ENCODE measurements at places on chromosomes 12 and 14.

DNA sequence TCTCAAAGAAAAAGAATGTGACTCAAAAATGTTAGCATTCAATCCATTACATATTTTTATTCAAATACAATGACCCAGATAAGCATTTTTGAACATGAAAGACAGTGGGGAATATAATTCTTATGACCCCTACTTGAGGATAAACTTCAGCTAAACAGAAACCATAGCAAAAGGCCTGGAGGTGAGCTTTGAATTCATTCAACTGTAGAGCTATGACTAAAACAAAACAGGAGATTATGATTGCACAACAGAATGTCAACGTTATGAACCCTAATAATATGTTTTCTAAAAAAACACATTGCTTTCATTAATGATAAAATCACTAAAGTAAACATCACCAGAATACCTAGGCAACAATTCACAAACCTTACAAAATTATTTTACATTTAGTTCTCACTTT lies 27.8 kb downstream of the EFCAB11 start:
- peak; percentile 57 for DNase-seq

- DNase-seq: no peak
These were observed 10.6 kb upstream of the DRAM1 start for GRCh38 chr12:101866615-101867373.

- no peak for DNase-seq
These were observed 478.0 kb downstream of the BTG1 start for GRCh38 chr12:91667694-91668093.

DNA sequence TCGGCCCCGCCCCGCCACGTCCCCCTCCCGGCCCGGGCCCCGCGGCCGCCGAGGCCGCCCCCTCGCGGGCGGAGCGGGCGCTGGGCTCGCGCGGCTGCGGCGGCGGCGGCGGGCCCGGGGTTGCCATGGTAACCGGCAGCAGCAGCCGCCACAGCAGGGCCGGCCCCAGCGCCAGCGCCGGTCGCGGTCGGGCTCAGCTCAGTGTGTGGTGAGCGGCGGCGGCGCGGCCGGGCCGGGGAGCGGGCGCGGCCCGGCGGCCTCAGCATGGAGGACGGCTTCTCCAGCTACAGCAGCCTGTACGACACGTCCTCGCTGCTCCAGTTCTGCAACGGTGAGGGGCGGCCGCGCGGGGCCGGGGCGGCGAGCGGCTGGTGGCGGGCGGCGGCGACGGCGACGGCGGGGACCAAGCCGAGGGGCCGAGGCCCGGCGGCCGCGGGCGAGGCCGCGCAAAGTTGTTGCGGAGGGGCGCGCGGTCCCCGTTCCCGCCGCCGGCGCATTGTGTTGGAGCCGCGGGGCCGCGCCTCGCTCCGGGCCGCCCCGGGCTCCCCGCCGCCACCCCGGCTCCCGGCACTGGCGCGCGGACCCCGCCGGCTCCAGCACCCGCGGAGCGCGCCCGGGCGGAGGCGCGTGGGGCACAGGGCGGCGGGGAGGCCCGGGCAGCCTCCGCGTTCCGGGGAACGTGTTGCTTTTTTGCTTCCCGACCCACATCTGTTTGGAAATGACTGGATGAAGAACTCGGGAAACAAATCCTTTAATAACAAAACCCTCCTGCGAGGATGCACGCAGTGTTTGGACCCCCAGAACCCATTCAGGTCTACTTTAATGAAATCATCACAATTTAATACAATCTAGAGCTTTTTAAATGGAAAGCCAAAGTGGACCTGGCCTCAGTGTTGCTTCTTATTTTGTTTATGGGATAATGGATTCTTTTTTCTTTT lies at the start of gene EML1:
EML1 (plus strand) TSS at position 201 of the 938 bp plus-strand sequence; CDS start at position 265, 64 bp downstream.
- peak; percentile 68 for DNase-seq

DNA sequence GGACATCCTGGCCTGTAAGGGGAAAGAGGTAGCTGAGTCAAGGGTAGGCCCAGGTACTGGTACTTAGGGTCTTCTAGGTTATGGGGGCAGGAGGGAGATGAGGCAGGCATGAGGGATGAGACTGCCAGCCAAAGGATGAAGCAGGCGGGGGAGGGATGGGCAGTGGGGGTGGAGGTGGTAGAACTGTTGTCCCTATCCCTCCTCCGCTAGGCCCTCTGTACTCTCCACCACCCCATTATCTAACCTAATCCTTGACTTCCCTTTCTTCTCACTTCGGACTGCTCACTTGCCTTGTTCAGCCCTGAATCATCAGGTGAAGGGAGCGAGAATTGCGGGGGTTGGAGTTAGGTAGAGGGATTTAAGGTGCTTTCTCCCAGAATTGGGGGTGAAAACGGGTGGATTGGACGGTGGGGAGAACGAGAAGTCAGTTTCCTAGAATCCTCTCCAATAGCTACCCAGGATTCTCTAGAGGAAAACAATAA lies 562 bp downstream of the PAN2 start:
- DNase-seq: no peak

DNA sequence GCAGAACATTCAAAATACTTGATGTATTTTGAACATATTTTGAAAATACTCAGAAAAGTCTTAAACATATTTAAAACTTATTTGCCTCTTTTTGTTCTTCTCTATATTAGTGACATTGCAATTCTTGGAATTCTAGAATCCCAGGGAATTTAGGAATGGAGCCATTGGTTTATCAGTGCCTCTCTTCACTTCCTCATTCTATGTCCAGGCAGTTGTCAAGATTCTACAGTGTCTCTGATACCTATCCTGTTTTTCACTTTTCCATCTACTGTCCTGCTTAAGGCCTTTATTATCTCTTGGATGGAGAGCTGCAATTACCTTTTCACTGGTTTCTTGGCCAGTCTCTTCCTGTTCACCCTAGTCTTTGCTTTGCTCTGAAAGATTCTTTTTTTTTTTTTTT lies 144.6 kb downstream of the TTLL5 start:
- no peak for DNase-seq

DNA sequence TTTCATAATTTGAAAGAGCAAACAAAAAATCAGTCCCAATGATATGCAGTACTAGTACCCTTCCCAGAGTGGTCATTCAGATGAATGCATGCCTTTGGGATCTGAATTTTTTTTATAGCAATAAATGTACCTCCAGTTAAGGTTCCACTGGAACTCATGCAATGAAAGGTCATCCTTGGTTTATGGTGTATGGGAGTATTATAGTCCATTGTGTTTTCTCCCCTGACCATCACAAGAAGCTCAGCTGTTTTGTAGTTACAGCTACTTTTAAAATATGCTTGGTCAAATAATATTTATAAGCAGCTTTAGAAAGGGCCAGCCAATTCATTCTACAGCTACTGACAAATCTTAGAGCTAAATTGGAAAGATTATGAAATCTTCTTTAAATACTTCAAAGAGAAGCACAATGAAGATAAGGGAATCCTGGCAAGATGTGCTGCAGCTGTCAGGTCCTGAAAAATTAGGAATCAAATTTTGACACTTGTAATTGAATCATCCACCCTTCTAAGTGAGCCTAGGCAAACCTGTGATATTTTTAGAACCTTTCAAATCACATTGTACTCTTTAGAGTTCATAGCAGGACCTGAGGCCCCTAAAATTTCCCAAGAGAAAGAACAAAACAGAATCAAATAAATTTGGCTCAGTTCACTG lies 46.5 kb downstream of the IFT81 start:
- DNase-seq: peak; percentile 78

DNA sequence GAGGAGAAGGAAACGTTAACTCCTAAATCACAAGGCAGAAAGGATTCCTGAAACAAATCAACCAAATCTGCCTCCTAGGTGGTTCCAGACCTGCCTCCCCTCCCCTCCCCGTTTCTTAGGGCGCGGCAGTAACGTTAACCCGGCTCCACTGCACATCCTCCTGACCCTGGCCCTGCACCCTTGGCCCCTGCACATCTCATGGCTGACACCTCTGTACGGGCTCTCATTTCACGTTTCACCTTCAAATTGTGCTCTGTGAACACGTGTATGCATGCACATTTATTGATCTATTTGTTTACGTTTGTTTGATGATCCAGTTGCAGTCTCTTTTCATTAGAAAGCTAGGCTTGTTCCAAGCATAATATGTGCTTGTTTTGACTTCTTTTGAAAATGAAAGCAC lies 358.1 kb downstream of the ADGRD1 start:
- no peak for DNase-seq

GRCh38 chr12:68119250-68119649 lies 40.3 kb downstream of the IFNG start:
- DNase-seq: no peak

GRCh38 chr12:51480978-51481377 lies 56.3 kb downstream of the SLC4A8 start:
- no peak for DNase-seq

DNA sequence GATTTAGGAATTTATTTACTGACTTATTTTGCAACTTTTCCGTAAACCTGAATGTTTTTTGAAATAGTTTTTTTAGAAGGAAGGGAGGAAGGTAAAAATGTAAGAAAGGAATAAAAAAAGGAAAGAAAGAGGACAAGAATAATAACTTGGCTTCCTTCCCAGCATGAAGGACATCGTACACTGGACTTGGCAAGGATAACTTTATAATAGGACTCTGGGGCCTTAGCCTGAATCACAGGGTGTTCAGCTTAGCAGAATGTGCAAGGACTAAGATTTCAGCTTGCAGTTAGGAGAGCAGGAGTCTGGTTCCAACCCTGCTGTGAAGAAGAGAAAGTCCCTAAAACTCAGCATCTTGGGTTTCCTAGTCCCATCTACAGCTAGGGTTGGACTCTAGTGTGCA lies 1053.3 kb downstream of the VRK1 start:
- no peak for DNase-seq

- DNase-seq: no peak
These were observed 13.2 kb downstream of the PLD4 start for GRCh38 chr14:104937694-104938365.

- no peak for DNase-seq
These were observed 144.6 kb downstream of the TTC7B start for GRCh38 chr14:90671382-90672234.

- no peak for DNase-seq
These were observed 19.6 kb downstream of the GSTZ1 start for GRCh38 chr14:77340389-77340788.

DNA sequence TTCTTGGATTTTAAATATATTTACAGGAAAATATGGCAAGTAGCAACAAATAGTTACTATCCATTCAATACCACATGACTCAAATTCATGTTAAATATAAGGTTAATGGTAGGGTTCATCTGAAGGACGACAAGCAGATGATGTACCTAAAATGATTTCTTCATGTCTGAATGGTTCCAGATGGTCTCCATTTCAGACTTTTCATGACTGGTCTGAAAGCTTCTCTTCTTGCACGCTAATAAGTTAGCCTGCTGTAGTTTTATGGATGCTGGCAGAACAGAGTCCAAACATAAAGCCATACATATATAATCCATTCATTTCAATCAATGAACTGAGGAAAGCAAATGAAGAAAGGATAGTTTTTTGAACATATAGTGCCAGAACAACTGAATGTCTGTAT lies 257.0 kb upstream of the MGAT4C start:
- DNase-seq: peak; percentile 18

GRCh38 chr14:68779761-68780323 lies 13.0 kb downstream of the ZFP36L1 start:
- DNase-seq: peak; percentile 69

- no peak for DNase-seq
These were observed 33.3 kb upstream of the BEGAIN start for GRCh38 chr14:100620255-100621100.

DNA sequence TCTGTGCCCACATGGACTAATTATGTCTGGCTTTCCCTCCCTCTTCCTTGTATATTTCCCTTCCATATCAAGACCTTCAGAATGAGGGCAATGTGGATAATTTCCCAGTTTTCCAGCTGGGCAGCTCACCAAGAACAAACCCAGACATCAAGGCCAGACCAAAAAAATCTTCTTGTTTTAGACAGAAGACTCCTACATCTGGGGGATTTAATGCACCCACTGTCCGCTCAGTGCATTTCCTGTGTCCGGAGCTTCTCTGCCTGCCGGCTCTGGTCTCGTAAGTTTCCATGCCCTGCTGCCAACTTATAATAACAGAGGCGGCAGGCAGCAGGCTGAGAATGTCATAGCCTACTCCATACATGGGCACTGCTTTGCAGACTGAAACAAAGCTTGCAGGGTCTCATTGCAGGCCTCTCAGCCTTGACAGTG lies 207.2 kb upstream of the BCL2L14 start:
- DNase-seq: peak; percentile 64

DNA sequence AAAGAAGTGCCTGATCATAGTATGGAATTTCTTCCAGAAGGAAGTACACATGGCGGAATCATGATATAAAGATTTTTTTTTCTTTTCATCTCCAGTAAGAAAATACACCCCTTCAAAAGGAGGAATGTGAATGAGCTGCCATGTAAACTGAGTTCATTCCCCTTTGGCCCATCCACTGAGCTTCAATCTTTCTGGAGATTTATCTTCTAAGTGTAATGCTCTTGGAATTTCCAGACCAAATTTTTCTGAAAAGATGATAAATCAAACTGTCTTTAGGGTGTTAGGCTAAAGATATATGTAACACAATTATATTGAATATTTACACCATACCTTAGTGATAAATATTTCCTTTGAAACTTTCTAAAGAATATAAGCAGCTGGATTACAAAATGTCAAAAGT lies 5.2 kb downstream of the DCN start:
- DNase-seq: peak; percentile 64

GRCh38 chr14:35338731-35339405 lies 46.7 kb downstream of the PSMA6 start:
- no peak for DNase-seq

DNA sequence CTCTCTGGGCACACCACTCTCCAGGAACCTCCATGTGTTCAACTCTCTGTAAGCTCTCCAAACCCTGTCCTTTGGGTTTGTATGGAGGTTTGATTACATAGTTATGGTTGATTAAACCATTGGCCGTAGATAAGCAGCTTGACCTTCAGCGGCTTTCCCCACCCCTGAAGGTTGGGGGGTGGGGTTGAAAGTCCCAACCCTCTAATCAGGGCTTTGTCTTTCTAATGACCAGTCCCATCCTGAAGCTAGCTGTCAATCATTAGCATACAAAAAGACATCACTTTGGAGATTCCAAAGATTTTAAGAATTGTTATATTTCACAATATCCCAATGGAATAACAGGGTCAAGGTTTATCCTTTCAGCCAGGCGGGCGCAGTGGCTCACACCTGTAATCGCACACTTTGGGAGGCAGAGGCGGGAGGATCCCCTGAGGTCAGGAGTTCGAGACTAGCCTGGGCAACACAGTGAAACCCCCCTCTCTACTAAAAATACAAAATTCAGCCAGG lies 8.4 kb downstream of the FAM186A start:
- DNase-seq: peak; percentile 29

GRCh38 chr14:75292101-75292563 lies 13.5 kb downstream of the FOS start:
- no peak for DNase-seq

GRCh38 chr14:38211255-38211735 lies 3.6 kb downstream of the SSTR1 start:
- no peak for DNase-seq

- DNase-seq: peak; percentile 12
These were observed 204.6 kb upstream of the SLC38A2 start for GRCh38 chr12:46577063-46577776.

DNA sequence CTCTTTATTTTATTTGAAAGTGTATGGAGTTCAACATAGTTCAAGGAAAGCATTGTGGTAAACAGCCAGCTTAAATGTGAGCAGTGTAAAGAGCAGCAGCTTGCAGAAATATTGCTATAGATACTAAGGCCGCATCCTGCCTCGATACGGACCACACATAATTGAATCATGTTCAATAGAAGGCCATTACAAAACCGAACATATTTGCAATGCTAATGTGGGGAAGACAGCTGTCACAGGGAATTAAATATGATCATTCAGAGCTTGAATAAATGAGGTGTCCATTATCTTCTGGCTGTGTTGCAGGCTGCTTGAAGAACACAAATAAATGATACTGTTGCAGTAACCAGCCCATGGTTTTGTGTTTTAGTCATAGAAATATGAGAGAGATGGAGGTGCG lies 173.2 kb downstream of the BRMS1L start:
- DNase-seq: no peak
